Activated T-cell treated with anti-CD3 and anti-CD28 coated beads, Interleukin-2, amount 50 U/mL, for 72 hours (primary cell): ENCODE measurements at places on chromosomes 12 and 14. TPM values are rescaled to one million over a fixed set of nuclear protein-coding genes. Genes with fewer than 3 reads are reported as not detected.

Gene EFCAB11
- total RNA-seq, result 12.8 TPM

Gene ART4
- total RNA-seq, result not detected

Gene ETV6
- 110 TPM for total RNA-seq

Gene ANKS1B
- 0.63 TPM for total RNA-seq

Gene CFAP54
- 0.67 TPM for total RNA-seq

Gene SERPINA10
- total RNA-seq, result not detected

Gene GOLT1B
- 46.3 TPM for total RNA-seq

Gene ITGA7
- 8.9 TPM for total RNA-seq

DNA sequence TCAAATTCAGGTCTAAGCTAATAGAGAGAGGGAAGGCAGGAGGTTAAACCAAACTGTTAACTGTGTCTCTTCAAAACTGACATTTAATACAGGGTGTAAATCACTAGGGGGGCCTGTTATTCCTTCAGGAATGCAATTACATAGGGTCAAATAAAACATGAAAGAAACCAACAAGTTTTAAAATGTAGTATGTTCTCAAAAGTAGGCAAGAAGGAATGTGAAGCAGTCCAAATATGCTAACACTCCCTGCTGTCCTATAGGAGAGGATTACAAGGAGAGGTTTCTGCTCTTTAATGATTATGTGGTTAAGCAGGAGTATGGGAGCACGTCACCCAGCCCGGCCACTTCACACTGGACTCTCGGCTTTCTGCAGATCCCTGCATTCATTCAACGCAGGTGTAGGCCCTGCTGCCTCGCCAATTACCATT lies 42.5 kb upstream of the BMP4 start:
- no peak for DNase-seq

- DNase-seq, result no peak
Measured at GRCh38 chr12:53952871-53953734, 1.6 kb upstream of the HOXC12 start.

- DNase-seq, result no peak
Measured at GRCh38 chr12:107306141-107306659, 212.9 kb upstream of the CRY1 start.

DNA sequence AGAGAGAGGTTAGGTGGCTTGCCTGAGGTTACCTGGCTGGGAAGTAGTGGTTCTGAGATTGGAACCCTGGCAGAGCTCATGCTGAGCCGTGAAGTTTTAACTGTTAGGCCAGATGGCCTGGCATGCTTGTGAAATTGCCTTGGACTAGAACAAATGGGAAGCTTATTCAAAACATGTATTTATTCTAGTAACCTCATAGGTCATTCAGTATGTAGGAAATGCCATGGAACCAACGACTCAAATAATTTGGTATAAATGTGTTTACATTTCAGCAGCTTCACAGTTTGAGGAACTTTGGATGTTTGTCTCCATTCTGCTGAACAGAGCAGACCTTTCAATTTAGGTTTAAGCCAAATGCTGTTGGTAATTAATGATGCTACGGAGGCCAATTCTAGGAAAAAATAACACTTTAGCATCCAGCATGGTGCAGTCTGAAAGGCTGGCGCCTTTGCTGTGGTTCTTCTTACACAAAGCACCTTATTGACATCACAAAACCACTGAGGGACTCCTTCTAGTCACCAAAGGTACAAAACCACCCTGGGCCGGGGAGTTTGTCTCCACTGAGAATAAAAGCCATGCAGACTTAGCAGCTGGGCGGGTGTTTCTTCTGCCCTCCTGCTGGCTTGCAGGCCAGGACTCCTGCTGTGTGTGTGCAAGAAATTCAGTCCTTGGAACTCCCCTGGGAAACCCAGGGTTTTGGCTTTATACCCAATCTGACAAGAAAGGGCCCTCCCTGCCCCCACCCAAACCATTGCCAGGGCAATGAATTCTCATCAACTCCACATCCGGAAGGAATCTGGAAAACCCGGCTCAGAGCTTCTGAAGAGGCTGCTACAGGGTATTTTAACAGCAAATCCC lies 64.2 kb downstream of the ELK3 start:
- DNase-seq, result peak; percentile 30

GRCh38 chr12:115891556-115892164 lies 385.8 kb downstream of the MED13L start:
- DNase-seq, result no peak

- DNase-seq, result no peak
Measured at GRCh38 chr12:124694846-124695497, 127.6 kb upstream of the NCOR2 start.

DNA sequence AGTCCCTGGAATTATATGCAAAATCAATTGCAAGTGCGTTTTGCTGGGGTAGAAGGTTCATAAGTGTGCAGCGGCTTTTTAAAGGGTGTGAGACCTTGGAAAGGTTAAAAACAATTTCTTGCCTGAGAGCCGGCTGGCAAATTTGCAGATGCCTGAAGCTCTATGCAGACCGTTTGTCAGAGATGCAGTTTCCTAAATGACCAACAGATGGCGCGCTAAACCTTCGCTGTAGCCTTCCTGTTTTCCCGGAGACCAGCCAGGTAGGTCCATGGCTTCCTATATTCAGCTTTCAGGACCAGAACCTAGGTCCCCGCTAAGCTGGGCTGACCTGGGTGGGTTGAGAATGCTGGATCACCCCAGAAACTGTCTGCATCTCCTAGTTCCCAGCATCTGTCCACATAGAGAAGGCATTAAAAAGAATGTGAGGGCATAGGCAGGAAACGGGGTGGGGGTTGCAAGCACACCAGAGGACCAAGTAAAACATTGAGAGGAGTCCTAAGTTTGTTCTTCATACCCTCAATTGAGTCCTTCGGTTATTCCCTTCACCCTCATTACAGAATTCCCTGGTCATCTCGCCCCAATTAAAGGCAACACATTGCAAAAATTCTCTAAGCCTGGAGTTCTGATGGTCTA lies 5.7 kb upstream of the NOS1 start:
- peak; percentile 50 for DNase-seq

GRCh38 chr12:94071258-94071657 lies 77.1 kb upstream of the PLXNC1 start:
- no peak for DNase-seq

- no peak for DNase-seq
Measured at GRCh38 chr12:93059925-93060665, 131.0 kb upstream of the EEA1 start.

DNA sequence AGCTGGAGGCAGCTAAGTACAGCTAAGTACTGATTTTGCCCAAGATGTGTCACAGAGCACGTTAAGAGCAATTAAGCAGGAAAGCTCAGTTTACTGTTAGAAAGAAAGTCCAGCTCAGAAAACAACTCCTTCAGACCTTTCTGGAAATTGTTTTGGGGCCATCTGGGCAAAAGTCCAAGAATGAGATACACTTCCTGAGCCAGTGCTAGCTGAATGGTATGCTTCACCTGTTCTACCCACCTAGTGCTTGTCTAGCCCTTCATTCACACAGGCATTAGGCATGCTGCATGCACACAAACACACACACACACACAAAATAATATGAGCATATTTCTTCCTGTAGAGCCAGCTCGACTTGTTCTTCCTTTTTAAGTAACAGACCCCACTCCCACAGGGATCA lies 6.6 kb upstream of the IKZF4 start:
- DNase-seq, result no peak

- DNase-seq, result no peak
Measured at GRCh38 chr14:97281741-97282140, 484.6 kb downstream of the VRK1 start.

- DNase-seq, result no peak
Measured at GRCh38 chr12:19652386-19652785, 213.1 kb downstream of the AEBP2 start.

DNA sequence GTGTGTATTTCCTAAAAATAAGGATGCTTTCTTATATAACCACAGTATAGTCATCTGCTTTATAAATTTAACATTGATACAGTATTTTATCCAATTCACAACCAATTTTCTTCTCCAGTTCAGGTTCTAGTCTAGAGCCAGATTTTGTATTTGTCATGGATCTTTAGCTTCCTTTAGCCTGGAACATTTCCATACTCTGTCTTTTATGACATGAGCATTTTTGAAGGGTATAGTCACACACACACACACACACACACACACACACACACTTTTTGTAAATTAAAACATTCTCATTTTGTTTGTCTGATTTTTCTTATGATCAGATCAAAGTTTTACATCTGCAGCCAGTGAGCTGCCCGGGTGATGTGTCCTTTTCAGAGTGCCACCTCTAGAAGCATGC lies 25.4 kb downstream of the CGRRF1 start:
- no peak for DNase-seq

DNA sequence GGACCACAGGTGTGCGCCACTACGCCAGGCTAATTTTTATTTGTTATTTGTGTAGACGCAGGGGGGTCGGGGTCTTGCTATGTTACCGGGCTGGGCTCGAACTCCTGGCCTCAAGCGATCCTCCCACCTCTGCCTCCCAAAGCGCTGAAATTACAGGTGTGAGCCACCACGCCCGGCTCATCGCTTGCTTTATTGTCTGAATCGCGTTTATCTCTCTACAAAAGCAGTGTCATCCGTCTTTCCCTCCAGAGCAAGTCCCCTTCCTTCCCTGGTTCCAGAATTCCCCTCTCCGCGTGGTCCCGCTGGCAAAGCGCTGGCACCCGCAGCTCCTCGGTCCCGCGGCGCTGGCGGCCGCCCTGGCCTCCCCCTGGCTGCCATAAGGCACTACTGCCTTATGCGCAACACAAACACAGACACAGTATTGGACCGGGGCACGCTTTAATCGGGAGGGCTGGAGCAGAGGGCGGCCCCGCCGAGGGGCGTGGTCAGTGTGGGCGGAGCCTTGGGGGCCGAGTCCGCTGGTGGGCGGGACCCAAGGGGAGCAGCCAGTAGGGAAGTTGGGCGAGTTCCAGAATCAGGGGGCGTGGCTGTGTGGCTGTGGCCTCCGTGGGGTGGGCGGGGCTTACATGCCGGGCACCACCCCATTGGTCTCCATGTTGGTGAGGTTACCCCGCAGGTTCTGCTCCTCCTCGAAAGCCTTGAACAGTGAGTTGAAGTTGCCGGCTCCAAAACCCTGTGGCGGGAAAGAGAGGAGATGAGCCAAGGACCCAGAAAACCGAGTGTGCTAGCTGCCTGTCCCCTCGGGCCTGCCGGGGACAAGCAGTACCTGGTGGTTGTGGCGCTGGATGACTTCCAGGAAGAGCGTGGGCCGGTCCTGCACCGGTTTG lies 19.3 kb downstream of the HPD start:
- DNase-seq, result peak; percentile 100

DNA sequence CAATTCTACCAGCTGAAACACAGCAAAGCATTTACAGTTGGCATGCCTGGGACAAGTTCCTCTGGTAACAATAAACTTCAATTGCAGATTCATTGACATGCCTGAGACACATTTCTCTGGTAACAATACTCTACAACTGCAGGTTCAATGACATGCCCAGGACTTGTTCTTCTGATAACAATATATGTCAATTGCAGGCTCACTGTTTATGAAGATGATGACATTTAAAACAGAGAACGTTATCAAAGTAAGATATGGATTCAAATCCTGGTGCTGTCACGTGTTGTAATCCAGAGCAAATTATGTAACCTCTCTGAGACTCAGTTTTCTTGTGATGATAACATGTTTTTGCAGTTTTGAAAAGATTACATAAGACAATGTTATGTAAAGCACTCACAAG lies 20.5 kb downstream of the KITLG start:
- DNase-seq, result no peak

- DNase-seq, result no peak
Measured at GRCh38 chr14:58082491-58083098, 69.4 kb downstream of the ARMH4 start.

GRCh38 chr12:131640525-131640924 lies 70.4 kb upstream of the SFSWAP start:
- no peak for DNase-seq

DNA sequence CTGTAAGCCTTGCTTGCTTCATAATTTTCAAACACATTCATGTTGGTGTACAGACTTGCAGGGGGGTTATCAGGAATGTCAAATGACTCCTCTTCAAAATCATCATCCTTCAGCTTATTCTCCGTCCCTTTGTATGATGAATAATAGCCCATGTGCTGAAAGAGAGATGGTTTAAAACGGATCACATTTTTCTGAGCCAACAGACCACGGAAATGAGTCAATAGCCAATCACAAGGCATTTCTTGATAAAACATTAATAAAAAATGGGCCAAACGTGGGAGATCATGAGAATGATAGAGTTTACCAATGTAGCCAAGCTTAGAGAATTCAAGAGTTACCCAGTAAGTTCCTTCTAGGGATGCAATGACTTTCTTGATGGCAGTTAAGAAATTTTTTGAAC lies 105.5 kb downstream of the NTS start:
- DNase-seq, result no peak

DNA sequence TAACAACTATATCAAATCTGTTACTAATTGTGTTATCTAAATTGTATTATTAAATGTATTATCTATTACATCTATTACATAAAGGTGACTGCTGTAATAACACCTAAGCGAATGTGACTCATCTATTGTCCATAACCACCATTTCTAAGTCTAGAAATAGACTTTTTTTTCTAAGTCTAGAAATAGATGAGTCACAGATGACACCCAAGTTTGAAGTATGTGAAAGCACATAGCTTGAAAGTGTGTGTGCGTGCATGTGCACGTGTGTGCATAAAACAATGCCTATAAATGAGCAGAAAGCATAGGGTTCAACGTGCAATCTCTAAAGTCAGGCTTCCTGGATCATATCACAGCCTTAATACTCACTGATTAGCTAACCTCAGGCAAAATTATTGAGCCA lies 451.3 kb upstream of the USP15 start:
- no peak for DNase-seq

DNA sequence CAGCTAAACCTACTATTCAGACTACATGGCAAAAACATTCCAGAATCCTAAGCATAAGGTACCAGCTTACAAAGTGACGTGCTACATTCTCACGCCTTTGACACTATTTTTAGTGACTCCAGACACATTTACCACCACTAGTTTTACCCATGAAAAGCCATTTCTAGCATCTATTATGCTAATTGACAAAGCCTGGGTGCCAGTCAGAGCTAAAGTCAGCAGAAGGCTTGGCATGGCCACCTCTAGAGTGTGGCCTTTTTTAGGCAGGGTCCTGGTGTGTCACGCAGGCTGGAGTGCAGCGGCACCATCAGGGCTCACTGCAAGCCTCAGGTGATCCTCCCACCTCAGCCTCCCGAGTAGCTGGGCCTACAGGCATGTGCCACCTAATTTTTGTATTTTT lies 75.7 kb downstream of the NT5DC3 start:
- DNase-seq, result no peak

GRCh38 chr12:31000751-31001150 lies 72.9 kb upstream of the DDX11 start:
- no peak for DNase-seq

- no peak for DNase-seq
Measured at GRCh38 chr14:84535976-84536375, 994.0 kb upstream of the FLRT2 start.

GRCh38 chr12:131591714-131592709 lies 118.9 kb upstream of the SFSWAP start:
- DNase-seq, result no peak

DNA sequence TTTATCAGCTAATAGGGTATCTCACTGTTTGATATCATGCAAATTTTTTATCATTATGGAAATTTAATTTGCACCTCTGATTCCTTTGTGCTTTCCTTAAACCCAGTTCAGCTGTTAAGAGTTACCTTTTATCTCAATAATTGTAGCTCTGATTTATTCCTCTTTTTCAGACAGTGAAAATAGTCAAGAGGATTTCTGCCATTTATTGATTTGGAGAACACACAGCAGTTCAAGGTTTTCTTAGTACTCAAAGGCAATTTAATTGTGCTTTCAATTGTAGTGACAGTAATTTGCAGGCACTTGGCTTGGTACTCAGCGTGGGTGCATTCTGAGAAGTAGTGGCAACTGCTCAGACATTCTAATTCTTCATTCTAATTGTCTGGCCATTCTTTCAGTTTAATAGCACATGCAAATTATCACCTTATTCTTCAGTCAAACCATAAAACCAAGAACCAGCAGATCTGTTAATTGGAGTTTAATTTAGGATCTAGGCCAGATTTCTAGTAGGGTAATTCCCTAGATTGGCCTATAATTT lies 709.3 kb downstream of the RPS29 start:
- no peak for DNase-seq
